Mucosa of gallbladder (tissue), 1 donor: ENCODE measurements at places on chromosomes 2 and 18. TPM values are rescaled to one million over a fixed set of nuclear protein-coding genes. Genes with fewer than 3 reads are reported as not detected.
A peak's percentile ranks its signal among the peaks of the same experiment; 100 is the strongest.

The CXCR2 gene
- total RNA-seq: 0.69 TPM

GRCh38 chr2:84132370-84132769, 326.7 kb downstream of the SUCLG1 start:
- DNase-seq: no peak

DNA sequence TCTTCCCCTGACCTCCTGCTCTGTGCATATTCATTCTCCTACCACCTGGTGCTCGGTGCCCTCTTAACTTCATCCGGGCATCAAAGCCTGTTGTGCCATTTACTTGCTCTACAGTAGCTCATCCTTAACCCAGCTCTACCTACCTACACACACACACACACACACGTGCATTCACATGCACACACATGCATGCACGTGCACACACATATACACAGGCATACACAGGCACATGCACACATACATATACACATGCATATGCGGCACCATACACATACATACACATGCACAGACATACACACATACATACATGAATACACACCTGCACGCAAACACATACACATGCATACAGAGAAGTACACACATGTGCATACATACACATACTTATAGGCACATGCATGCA, 14.5 kb downstream of the MAL start:
- DNase-seq: no peak

DNA sequence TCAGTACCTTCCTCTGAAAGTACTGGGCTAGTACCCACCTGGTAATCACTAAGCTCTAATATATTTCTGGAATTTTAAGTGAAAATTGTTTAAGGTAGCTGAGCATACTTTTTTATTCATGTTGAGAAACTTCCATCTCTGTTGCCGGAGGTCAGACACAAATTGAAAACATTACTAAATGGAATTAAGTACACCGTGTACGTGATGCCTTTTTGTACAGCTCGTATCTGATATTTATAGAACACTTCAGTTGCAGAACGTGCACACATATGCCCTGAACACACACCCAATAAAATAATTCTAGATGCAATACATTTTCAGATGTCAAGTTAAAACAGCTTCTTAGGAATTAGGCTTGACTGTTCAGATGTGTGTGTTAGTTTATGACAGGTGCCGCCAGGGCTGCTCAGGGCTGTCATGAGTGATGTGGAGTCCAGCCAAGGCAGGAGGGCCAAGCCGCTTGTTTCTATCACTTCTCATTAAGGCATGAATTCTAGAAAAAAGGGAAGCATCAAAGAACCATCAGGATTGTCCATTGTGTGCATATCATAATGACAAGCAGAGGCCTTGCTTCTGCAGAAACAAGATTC, 80.9 kb upstream of the FOSL2 start:
- no peak for DNase-seq

The CACNB4 gene
- 1.8 TPM for total RNA-seq

- DNase-seq: no peak
Measured at GRCh38 chr18:39721712-39722111, 2156.1 kb upstream of the CELF4 start.

DNA sequence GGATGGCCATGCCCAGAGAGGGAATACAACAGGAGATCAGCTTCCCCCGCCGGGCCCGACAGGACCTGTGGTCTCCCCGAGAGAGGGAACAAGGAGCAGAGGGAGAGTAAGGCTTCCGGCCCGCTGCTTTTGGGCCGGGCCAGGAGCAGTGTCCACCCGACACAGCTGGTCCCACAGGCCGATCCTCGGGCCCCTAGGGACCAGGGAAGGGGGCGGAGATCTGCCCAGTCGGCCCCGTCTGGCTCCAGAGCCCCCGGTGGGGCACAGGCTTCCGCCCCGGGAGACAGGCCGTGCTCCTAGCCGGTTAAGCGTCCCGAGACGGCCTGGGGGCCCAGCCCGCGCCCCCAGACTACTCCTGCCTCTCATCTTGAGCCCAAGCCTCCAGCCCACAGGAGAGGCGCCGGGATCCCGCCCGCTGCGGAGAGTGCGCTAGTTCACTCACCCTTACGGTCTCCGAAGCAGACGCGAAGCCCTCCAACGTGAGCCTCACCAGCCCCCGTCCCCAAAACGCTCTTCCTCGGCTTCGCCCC, at the start of gene MCFD2:
TSS of gene MCFD2 (minus strand) at position 526 of the 530 bp plus-strand sequence. CDS start 6,635 bp downstream, outside the sequence.
- no peak for DNase-seq

The COL6A3 gene
- 258 TPM for total RNA-seq

GRCh38 chr2:119111115-119111975, 47.2 kb downstream of the C1QL2 start:
- DNase-seq: peak; percentile 57

DNA sequence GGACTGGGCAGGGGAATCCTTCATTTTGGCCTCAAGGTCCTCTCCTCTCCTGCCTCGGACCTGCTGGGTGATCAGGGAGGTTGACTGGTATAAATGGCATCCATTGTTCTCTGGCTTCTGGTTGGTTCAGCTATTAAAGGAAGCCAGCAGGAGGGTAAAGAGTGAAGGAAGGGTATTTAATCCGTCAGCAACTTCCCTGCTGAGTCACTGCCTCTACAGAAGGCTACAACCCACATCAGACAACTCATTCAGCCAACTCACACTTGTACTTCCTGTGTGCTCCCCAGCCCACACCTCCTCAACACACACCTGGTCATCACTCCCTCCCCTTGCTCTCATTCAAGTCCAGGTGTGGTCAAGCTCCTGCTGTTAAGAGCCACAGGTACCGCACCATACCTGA, 68.3 kb upstream of the MRPS9 start:
- DNase-seq: no peak

The ACADL gene
- total RNA-seq: 3.8 TPM

- DNase-seq: no peak
Measured at GRCh38 chr2:86068136-86068588, 37.5 kb downstream of the POLR1A start.

The GALNT14 gene
- 7.6 TPM for total RNA-seq

DNA sequence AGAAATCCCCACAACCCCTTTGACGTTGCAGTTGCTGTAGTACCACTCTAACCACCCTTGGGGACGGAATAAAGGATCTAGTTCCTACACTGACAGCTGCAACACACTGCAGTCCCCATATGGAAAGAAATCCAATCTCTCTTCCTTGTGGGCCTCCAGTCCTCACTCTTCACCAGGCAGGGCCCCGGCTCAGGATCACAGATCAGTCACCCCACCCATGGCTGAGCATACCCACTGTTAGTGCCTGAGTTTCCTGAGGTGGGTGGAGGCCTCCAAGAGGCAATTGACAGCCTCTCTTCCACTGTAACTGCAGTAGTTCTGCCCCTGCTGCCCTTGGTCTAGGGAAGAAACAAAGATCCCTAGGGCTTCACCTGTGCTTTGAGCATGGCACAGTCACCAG, 670.0 kb upstream of the CDH2 start:
- DNase-seq: no peak

- no peak for DNase-seq
Measured at GRCh38 chr18:46915800-46916550, 1.3 kb downstream of the PIAS2 start.

- DNase-seq: no peak
Measured at GRCh38 chr18:78912336-78912735, 67.3 kb upstream of the SALL3 start.

DNA sequence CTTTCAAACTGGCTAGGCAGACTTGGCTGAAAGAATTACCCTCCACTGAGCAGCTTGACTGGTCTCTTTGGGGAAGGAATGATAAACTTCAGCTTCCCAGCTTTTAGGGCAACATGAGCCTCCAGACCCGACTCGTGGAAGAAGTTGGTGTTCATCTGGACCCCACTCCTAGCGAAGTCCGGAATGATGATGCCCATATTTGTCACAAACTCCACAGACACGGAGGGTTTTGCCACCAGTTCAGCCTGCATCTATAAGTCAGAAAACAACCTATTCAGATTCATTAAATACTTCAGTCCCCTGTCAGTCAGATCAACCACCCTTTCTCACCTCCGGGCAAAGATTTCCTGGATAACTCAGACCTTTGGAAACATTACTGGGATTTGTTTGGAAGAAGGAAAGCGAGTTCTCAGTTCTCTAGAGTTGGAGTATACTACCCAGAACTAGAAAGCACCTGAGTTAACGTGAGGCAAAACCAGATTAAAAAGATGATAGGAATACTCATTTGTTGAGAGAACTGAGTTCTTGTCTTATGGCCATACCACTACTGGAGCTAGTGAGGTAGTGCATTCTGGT, 21.0 kb downstream of the APOB start:
- no peak for DNase-seq

GRCh38 chr2:86297382-86298147, 39.9 kb downstream of the REEP1 start:
- DNase-seq: no peak

The KCMF1 gene
- total RNA-seq: 60.1 TPM

- no peak for DNase-seq
Measured at GRCh38 chr2:204272089-204272488, 273.2 kb upstream of the PARD3B start.

- DNase-seq: no peak
Measured at GRCh38 chr18:9731380-9731779, 23.3 kb downstream of the RAB31 start.

DNA sequence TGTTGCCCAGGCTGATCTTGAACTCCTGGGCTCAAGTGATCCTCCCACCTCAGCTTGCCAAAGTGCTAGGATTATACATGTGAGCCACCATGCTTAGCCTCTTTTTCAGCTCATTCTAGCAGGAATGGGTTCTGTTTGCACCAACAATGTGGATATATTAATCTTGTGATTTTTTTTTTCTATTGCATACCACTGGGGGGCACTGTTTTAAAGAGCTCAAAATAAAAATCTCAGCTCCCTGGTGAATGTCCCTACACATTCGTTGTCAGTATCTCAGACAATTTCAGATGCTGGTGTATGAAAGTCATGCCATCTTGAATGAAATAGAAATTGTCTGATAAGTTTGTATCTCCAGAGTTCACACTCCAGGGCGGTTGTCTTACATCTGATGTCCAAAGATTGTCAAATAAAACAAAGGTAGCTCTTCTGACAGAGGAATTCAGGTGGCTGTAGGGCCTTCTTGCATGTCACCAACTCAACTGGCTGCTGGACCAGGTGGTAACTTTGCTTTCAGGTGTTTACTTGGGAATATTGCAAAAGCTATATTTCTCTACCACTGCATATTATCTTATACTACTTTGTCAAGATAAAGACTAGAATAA, 3.1 kb upstream of the MATN3 start:
- no peak for DNase-seq

The DNAJC27 gene
- total RNA-seq: 6.1 TPM

GRCh38 chr2:179646173-179646769, 215.1 kb downstream of the ZNF385B start:
- no peak for DNase-seq

DNA sequence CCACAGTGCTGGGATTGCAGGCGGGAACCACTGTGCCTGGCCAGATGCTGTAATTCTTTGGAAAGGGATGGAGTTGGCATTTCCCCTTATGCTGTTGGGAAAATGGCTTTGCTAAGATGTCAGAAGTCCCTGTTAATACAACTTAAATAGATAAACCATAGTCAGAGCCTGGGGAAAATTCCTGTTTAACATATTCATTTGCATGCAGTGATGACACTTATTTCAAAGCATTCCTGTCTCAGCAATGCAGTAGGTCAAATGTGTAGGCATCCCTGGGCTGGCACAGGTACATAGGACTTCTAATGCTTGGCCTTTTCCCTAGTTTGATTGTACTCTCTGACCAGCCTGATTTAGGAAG, 38.6 kb downstream of the RAMP1 start:
- no peak for DNase-seq

The CIB4 gene
- total RNA-seq: not detected

The LAMA3 gene
- 25.5 TPM for total RNA-seq

The KIDINS220 gene
- total RNA-seq: 50.6 TPM

DNA sequence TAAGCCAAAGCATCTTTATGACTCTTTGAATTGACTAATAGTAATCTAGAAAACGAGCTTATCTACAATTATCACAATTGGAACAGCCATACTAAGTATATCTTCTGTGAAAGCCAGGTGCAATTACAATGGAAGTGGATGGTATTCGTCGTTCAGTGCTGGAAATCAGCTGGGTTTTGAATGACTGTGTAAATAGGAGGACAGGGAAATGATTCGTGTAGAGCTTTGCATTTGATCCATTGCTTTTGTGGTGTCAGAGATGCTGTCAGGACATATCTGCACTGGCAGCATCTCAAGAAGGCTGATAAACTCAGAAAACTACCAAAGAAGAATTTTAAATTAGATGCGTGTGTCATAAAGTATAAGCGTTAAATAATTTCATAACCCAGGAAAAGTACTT, 187.1 kb downstream of the ZNF407 start:
- DNase-seq: no peak

GRCh38 chr2:231673348-231673770, 35.0 kb upstream of the PTMA start:
- peak; percentile 70 for DNase-seq

GRCh38 chr18:26556573-26556972, 8.2 kb upstream of the KCTD1 start:
- DNase-seq: no peak

The NCKAP1 gene
- total RNA-seq: 127 TPM

The COX7A2L gene
- 91.5 TPM for total RNA-seq

DNA sequence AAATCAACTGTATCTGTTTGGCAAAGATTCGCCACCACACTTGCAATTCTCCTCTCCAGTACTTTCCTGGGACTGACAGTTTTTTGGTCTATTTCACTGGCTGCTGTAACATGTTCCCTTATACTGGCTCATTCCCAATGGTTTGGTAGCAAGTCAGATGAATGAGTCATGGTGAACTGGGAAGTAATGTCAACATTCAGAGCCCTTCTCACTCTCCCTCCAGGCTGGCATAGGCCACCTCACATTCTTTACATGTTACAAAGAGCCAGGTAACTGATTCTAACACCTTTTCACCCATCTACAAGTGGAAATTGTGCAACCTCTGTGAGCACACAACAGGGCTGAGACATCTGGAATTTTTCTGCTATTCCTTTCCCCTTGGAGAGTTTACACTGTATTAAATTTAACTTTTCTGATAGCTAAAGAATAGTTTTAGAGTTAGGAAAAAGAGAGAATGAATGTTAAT, 111.3 kb upstream of the TLK1 start:
- DNase-seq: peak; percentile 59

The CDKL4 gene
- 1.1 TPM for total RNA-seq

- DNase-seq: no peak
Measured at GRCh38 chr2:72689579-72690195, 136.1 kb downstream of the EXOC6B start.

GRCh38 chr2:134245340-134245984, 8.4 kb upstream of the MGAT5 start:
- peak; percentile 85 for DNase-seq

The RFTN2 gene
- 5.5 TPM for total RNA-seq

- DNase-seq: no peak
Measured at GRCh38 chr2:95719473-95720060, 127.8 kb downstream of the TRIM43 start.

The CERKL gene
- 5.0 TPM for total RNA-seq

GRCh38 chr2:145421841-145422240, 901.9 kb upstream of the ZEB2 start:
- DNase-seq: no peak

GRCh38 chr2:118223511-118223991, 135.3 kb downstream of the INSIG2 start:
- DNase-seq: no peak

The RBKS gene
- total RNA-seq: 3.9 TPM
